ENCODE measurements at places on chromosomes 4 and X. TPM values are rescaled to one million over a fixed set of nuclear protein-coding genes. Genes with fewer than 3 reads are reported as not detected.
A peak's percentile ranks its signal among the peaks of the same experiment; 100 is the strongest.

DNA sequence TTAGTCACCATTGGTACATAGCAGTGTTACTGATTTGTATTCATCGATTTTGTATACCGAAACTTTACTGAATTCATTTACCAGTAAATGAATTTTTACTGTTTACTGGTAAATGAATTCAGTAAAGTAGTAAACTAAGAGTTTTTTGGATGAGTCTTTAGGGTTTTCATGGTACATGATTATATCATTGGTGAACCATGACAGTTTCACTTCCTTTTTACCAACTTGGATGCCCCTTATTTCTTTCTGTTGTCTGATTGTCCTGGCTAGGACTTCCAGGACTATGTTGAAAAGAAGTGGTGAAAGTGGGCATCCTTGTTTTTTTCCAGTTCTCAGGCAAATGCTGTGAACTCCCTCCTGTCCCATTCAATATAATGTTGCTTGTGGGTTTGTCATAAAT lies 494.9 kb downstream of the GALNTL6 start:
- no peaks in the 10 kb centered on the region for H3K36me3 ChIP-seq
- H3K27ac ChIP-seq, result no peak overlapping the region
- no peaks in the 10 kb centered on the region for H3K4me1 ChIP-seq
- H3K4me3 ChIP-seq, result no peak overlapping the region

DNA sequence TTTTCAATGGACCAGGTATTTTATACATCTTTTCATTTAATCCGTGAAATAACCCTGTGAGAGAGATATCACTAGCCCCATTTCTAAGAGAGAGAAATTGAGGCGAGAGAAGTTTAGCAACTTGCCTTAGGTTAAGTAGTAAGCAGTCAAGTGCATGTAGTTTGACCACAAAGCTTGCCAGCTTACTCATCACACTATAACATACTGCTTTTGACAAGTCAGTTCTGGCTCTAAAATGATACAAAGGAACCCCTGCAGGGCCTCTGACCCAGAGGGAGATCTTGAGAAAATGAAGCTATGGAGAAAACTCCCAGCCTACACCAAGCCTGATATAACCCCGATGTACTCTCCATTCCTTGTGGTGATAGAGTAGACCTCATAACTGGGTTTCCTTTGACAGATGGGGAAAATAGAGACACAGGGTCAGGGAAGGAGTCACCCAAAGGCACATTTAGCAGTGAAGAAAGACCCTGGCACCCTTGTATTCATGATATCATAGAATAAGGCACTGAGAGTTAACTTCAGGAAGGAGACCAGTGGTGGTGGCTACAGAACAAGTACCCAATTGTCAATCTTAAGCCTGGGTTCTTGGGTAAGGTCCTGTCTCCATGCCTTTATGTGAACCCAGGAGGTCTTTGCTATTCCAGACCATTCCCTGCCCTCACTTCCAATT lies 60.2 kb upstream of the MSN start:
- H3K36me3 ChIP-seq, result no peaks in the 10 kb centered on the region
- DNase-seq, result no peak
- H3K27me3 ChIP-seq, result no peaks in the 10 kb centered on the region
- H3K4me1 ChIP-seq, result peaks cover 9% of the 10 kb centered on the region

DNA sequence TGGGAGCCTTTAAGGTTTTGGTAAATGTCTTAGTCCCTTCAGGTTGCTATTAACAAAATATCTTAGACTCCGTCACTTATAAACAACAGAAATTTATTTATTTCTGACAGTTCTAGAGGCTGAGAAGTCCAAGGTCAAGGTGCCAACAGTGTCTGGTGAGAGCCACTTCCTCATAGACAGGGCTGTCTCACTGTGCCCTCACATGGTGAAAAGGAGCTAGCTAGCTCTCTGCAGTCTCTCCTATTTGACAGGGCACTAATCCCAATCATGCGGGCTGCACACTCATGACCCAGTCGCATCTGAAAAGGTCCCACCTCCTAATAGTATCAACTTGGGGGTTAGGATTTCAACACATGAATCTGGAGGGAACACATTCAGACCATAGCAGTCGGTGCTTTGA lies 63.4 kb upstream of the KLF3 start:
- no peak overlapping the region for H3K4me3 ChIP-seq
- H3K4me1 ChIP-seq, result peaks cover 3% of the 10 kb centered on the region
- H3K27me3 ChIP-seq, result no peaks in the 10 kb centered on the region
- no peaks in the 10 kb centered on the region for H3K36me3 ChIP-seq

FGB gene
- not detected for total RNA-seq

DNA sequence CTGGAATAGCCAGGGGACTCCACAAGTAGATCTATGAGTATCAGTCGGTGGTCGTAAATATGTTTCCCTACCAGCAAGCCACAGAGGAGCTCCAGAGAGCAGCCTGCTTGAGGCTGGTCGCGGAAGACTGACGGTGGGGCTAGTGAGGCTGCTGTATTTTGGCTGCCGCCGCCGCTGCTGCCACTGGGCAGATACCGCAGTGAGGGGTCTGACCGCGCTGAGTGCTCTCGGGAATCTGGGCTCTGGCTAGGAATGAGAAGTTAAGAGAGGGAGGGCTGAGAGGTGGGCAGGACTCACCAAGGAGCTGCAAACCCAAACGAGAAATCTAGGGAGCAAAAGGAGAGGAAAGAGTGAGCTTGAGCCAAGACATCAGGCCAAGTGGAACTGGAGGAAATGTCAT lies at the start of gene EXOC1L:
TSS of gene EXOC1L (plus strand) at position 157 of the 400 bp plus-strand sequence. CDS start at position 394, 237 bp downstream.
- H3K4me3 ChIP-seq, result no peak within 1 kb of the TSS
- H3K36me3 ChIP-seq, result no peaks in the 10 kb centered on the region
- DNase-seq, result no peak
- H3K27ac ChIP-seq, result no peak within 1 kb of the TSS
- peaks cover 34% of the 10 kb centered on the region for H3K27me3 ChIP-seq

DNA sequence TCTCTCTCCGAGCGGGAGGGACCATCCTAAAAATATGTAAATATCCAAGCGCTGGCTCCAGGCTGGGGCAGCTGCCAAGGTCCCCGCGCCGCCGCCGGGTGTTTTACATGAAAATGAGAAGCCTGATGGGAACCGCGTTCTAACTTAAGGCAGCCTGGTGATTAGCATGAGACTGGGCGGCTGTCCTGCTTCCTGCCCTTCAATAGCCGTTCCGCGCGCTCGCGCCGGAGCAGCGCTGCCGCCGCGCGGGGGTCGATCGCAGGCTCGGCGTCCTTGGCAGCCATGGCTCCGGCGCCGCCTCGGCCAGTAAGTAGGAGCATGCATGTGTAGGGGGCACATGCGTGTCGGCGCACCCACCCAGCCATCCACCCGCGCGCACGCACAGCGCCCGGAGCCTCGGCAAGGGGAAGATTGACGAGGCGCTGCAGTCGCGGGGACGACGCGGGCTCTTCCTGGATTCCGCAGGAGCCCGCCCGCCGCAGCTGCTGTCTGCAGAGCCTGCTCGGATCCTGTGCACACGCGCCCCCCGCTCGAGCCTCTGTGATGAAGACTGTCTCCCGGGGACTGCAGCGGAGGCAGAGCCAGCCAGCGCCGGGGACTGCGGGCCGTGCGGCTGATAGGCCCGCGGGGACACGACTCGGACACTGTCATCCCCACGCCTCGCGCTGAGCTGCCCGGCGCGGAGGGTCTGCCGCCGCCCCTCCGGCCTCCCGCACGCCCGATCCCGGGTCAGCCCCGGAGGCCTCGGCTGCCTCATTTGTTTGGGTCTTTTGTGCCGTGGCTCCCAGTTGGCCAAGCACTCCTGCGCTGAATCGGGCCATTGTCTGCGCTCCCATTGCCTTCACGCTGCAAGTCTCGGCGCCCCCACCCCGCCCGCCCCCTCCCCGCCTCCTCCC lies 734 bp downstream of the STOX2 start:
- DNase-seq, result no peak
- H3K27ac ChIP-seq, result no peak overlapping the region
- peaks cover 33% of the 10 kb centered on the region for H3K27me3 ChIP-seq
- no peaks in the 10 kb centered on the region for H3K36me3 ChIP-seq

- no peaks in the 10 kb centered on the region for H3K27me3 ChIP-seq
- DNase-seq, result no peak
- H3K36me3 ChIP-seq, result no peaks in the 10 kb centered on the region
- H3K4me3 ChIP-seq, result no peak overlapping the region
- H3K4me1 ChIP-seq, result peaks cover 6% of the 10 kb centered on the region
- H3K27ac ChIP-seq, result no peak overlapping the region
These were observed 28.0 kb upstream of the NSUN7 start for GRCh38 chr4:40721730-40722171.

SPATA4 gene
- total RNA-seq, result not detected

GRCh38 chrX:47245156-47245555 lies 12.3 kb downstream of the USP11 start:
- peaks cover 27% of the 10 kb centered on the region for H3K36me3 ChIP-seq
- H3K4me3 ChIP-seq, result no peak overlapping the region
- no peak for DNase-seq
- no peaks in the 10 kb centered on the region for H3K27me3 ChIP-seq
- H3K4me1 ChIP-seq, result no peaks in the 10 kb centered on the region

- H3K27ac ChIP-seq, result no peak overlapping the region
- H3K27me3 ChIP-seq, result no peaks in the 10 kb centered on the region
- no peaks in the 10 kb centered on the region for H3K4me1 ChIP-seq
- H3K4me3 ChIP-seq, result no peak overlapping the region
These were observed 1.0 kb downstream of the AADAT start for GRCh38 chr4:170088716-170089115.

WAS gene
- 101 TPM for total RNA-seq

- H3K4me1 ChIP-seq, result peaks cover 23% of the 10 kb centered on the region
- peak overlapping the region; percentile 96 for H3K4me3 ChIP-seq
- H3K27me3 ChIP-seq, result peaks cover 5% of the 10 kb centered on the region
- H3K27ac ChIP-seq, result peak overlapping the region; percentile 85
These were observed 464 bp downstream of the RASGEF1B start for GRCh38 chr4:81471298-81471587.

GIMD1 gene
- not detected for total RNA-seq

GRCh38 chrX:72621625-72622485 lies 49.2 kb upstream of the HDAC8 start:
- no peak overlapping the region for H3K4me3 ChIP-seq
- H3K27ac ChIP-seq, result no peak overlapping the region
- H3K4me1 ChIP-seq, result no peaks in the 10 kb centered on the region
- DNase-seq, result peak; percentile 48
- H3K36me3 ChIP-seq, result no peaks in the 10 kb centered on the region
- H3K27me3 ChIP-seq, result no peaks in the 10 kb centered on the region

GRCh38 chr4:5028480-5028879 lies 9.2 kb upstream of the CYTL1 start:
- H3K4me1 ChIP-seq, result no peaks in the 10 kb centered on the region
- H3K36me3 ChIP-seq, result no peaks in the 10 kb centered on the region
- H3K27ac ChIP-seq, result no peak overlapping the region
- H3K27me3 ChIP-seq, result no peaks in the 10 kb centered on the region

SLC9A7 gene
- 6.4 TPM for total RNA-seq

TENM3 gene
- not detected for total RNA-seq

DNA sequence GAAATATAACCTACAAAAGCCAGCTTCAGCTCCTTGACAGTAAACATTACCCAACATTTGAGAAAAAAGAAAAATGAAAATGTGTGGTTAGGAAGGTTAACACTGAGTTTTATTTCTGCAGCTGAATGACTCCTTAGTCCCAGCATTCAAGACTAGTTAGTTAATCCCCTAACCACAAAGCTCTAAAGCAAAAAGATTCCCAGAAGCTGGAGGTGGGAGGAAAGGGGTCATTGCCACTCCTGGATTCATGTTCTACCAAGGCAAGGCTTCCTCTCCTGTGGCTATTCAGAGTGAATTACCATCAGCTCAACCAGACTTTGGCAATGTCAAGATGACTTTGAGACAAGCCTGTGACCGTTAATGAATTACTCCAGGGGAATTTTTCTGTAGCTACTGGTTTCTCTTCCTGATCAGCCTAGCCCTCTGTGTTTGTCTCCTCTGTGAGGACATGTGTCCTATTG lies 63.6 kb downstream of the HADH start:
- H3K4me1 ChIP-seq, result peaks cover 59% of the 10 kb centered on the region
- no peak overlapping the region for H3K4me3 ChIP-seq
- no peak for DNase-seq
- H3K27ac ChIP-seq, result peak overlapping the region; percentile 48
- no peaks in the 10 kb centered on the region for H3K27me3 ChIP-seq
- peaks cover 77% of the 10 kb centered on the region for H3K36me3 ChIP-seq

PDGFRA gene
- total RNA-seq, result not detected

- H3K27me3 ChIP-seq, result no peaks in the 10 kb centered on the region
- peak overlapping the region; percentile 72 for H3K4me3 ChIP-seq
- H3K36me3 ChIP-seq, result peaks cover 56% of the 10 kb centered on the region
- H3K27ac ChIP-seq, result peak overlapping the region; percentile 47
These were observed 74.6 kb downstream of the LEF1 start for GRCh38 chr4:108094131-108094530.

DNA sequence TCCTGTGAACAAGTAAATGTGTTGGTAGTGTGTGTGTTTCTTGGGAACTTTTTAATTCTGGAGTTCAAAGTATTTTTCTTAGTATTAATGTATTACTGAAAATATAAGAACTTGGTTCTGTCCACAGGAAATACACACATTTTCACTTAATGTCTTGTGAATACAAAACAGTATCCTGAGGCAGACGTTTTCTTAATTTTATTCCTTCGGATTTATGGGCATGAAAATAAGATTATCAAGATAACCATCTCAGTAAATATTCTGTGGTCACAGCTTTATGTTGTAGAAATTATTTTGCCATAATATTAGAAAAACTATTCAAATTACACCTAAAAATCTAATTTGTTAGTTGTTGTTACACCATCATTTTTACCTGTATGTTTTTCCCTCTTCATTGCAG lies 29.8 kb downstream of the NFKB1 start:
- H3K27ac ChIP-seq, result no peak overlapping the region
- H3K27me3 ChIP-seq, result no peaks in the 10 kb centered on the region
- H3K4me3 ChIP-seq, result no peak overlapping the region
- no peak for DNase-seq
- peaks cover 27% of the 10 kb centered on the region for H3K36me3 ChIP-seq

DNA sequence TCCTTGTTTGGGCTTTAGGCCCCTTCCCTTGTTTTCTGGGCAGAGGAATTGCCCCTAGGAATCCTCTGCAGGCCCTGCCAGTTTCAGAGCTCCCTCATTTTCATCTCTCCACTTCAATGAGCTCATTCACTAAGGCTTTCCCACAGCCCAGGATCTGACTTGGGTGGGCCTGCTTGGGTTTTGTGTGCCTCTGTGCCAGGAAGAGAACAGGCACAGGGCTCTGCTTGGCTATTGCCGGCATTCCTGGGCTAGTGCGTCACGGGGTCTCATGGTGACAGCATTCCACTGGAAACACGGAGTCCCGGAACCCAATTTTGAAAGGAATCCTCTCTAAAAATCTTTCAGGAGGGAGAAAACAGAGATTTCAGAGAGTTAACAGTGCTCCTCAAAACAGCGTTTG lies 150.5 kb downstream of the VCX3A start:
- no peaks in the 10 kb centered on the region for H3K4me1 ChIP-seq
- H3K27ac ChIP-seq, result no peak overlapping the region
- no peaks in the 10 kb centered on the region for H3K36me3 ChIP-seq
- DNase-seq, result no peak

GRCh38 chr4:22047793-22048192 lies 99.2 kb upstream of the KCNIP4 start:
- no peaks in the 10 kb centered on the region for H3K4me1 ChIP-seq
- no peak overlapping the region for H3K27ac ChIP-seq
- H3K36me3 ChIP-seq, result no peaks in the 10 kb centered on the region
- no peaks in the 10 kb centered on the region for H3K27me3 ChIP-seq
- no peak for DNase-seq

- H3K27me3 ChIP-seq, result no peaks in the 10 kb centered on the region
- H3K36me3 ChIP-seq, result no peaks in the 10 kb centered on the region
- no peak overlapping the region for H3K27ac ChIP-seq
- H3K4me3 ChIP-seq, result no peak overlapping the region
- no peak for DNase-seq
These were observed 236.3 kb downstream of the PCDH10 start for GRCh38 chr4:133385161-133385954.
